ENCODE measurements at places on chromosomes 11 and 22.

- no peak for DNase-seq
Observed at GRCh38 chr22:37831472-37831871, 8.3 kb downstream of the GALR3 start.

- DNase-seq: no peak
Observed at GRCh38 chr11:45282081-45282480, 4.1 kb downstream of the SYT13 start.

- no peak for DNase-seq
Observed at GRCh38 chr22:50141891-50142363, 28.6 kb upstream of the PANX2 start.

- DNase-seq: no peak
Observed at GRCh38 chr11:117443266-117444186, 115.9 kb downstream of the CEP164 start.

- no peak for DNase-seq
Observed at GRCh38 chr11:75233754-75234172, 6.8 kb upstream of the TPBGL start.

DNA sequence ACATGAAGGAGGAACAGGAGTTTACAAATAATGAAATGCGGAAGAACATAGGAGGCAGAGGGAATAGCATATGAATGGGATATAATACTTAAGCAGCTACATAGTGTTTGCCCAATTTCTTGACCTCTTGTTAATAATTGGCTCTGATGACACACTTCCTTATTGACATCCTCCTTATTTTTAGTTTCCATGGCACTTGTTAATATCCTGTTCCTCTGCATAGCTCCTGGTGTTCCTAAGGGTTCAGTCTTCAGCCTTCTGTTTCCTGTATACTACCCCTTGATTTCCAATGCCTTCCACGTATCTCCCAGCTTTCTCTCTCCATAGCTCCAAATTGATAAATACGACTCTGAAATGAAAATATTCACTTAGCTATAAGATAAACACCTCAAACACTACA, 663.8 kb upstream of the API5 start:
- no peak for DNase-seq

DNA sequence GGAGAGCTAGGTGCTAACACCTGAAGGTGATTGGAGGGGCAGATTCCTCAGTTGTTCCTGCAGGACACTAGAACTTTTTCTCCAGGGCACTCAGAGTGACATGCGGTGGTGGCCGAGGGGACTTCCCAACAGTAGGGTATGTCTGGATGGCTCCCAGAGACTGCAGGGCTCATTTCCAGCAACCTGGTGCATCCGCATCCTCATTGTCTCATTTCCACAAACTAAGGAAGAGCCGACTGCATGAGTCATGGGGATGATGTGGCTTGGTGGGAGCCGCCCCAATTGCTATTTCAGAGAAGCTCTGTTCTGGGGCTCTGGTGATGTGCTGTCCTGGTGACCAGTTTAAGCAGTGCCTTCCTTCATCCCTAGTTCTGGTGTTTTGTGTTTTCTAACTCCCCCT, 2.8 kb upstream of the ROBO4 start:
- no peak for DNase-seq

DNA sequence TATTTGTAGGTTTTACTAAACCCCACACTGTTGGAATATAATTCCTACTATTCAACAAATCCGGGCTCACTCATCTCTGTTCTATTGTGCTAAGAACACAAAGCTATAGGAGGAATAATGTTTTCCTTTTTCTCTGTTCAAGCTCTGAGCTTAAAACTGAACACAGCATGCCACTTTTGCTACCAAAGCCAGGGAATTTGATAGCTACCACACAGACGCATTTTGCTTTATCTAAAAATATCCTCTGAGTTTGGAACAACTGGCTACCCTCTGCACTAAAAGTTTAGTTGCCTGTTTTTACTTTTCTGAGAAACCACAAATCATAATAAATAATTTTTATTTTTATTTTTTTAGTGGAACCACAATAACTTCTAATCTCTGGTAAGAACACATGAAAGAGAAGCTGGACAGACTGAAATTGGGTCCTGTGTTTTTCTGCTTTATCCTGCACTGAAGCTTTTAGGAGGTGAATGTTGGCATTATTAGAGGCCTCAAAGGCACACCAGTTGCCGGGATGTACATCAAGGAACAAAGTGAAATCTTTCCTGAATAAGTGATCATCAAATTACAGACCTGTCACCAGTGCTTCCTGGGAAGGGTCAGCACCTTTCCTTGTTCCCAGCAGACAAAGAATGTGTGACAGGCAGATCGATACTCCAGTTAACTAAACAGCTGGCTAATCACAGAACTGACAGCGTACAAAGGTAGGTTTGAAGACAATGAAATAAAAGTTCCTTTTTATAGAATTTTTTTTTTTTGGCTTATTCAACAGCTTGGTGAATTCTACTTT, 523.2 kb upstream of the TENM4 start:
- DNase-seq: no peak

- no peak for DNase-seq
Observed at GRCh38 chr11:28939381-28939780, 831.2 kb downstream of the METTL15 start.

GRCh38 chr22:19845054-19845722, 9.5 kb downstream of the GNB1L start:
- DNase-seq: no peak

DNA sequence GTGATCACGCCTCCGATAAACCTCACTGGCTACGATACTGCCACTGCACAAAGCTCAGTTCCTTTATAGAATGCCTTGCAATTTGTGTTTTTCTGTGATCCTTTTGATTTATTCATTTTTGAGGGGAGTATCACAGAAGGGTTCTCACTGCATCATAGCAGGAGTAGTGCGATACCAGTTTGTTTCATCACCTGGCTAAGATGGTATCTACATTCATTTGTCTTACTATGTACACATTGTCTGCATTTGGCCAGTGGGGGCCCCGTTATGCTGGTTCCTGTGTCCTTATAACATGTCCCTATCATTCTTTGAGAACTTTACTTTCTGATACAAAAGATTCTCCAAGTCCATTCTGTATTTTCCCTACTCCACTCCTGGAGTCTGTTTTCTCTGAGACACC, 44.6 kb downstream of the APLP2 start:
- no peak for DNase-seq

DNA sequence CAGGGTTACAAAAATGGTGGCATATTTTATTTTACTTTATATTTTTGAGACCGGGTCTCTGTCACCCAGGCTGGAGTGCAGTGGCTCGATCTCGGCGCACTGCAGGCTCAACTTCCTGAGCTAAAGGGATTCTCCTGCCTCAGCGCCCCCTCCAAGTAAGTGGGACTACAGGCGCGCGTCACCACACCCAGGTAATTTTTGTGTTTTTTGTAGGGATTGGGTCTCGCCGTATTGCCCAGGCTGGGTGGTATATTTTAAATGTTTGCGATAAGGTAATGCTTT, 652 bp upstream of the FOSL1 start:
- no peak for DNase-seq

- DNase-seq: no peak
Observed at GRCh38 chr11:121841487-121842191, 274.4 kb downstream of the BLID start.

GRCh38 chr11:90512846-90513245, 290.0 kb upstream of the CHORDC1 start:
- DNase-seq: no peak

- DNase-seq: no peak
Observed at GRCh38 chr11:35483131-35483820, 42.1 kb downstream of the PAMR1 start.

GRCh38 chr11:6646071-6646470, 9.5 kb downstream of the DCHS1 start:
- DNase-seq: no peak

GRCh38 chr22:30865656-30866055, 102.9 kb downstream of the MORC2 start:
- DNase-seq: no peak

DNA sequence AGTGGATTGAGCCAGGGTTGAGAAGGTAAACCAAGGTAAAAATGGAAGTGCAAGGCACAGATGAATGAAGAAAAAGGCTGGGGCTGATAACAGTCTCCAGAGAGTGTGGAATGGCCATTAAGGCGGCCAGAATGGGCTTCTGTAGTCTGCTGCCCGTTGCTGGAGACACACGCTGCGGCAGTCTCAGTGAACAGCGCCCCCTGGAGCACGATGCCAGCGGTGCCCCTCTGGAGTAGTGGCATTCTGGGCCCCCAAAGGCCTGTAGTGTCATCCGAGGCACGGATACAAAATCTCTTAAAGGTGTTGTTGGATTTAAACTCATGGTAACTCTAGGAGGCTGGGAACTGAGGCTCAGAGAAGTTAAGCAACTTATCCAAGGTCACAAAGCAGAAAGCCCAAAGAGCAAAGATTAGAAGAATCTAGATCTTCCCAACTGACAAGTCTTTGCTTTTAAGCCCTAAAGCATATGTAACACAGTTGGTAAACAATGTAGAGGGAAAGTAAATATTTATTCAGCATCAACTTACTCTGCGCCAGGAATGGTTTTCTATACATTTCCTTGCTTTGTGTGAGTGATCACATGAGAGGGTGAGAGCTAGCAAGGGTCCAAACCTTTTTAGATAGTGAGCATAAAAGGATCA, 18.2 kb downstream of the KCNJ1 start:
- no peak for DNase-seq

DNA sequence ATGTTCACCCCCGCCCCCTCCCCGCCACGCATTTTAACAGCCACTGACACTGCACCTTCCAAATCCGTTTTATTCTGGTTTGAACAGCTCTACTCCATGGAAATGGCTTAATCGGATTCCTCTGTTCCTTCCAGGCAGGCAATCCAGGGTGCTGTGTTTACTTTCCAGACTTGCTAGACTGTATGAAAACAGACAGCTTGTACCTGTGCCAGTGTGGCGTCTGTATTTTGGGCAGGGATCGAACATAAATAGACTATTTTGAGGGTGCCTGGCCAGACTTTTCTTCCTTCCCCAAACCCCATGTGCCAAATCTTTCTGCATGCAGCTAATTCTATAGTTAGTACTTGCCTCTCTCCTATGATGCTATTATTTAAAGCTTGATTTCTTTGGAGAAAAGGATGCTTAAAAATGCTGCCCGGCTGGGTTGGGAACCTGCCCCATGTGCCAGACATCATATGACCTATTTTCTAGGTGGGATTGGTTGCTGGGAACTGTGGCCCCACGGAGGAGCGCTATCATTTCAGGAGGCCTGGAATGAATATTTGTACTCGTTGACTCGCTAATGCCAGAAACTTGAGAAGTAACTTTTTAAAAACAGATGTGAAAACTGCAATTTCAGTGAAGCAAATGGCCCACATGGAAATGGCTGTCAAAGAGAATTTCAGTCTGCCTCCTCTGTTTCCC, 814.8 kb downstream of the BRD1 start:
- no peak for DNase-seq

DNA sequence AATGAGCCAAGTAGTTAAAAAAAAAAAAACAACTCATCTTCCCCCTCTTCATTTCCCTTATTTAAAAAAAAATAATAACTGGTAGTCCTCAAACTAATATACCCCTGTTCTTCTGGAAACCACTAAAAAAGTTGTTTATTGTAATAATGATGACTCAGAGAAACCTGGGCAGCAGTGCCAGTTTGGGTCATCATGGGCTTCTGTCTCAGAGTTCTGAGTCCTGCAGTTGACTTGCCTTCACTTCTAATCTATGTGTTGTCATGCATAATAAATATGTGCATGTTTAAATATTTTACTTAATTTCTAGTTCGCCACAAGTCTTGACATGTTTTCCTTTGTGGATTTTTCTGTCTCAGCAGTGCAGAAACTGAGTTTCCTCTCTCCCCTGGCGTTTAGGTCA, 46.8 kb downstream of the PPP2R1B start:
- no peak for DNase-seq

DNA sequence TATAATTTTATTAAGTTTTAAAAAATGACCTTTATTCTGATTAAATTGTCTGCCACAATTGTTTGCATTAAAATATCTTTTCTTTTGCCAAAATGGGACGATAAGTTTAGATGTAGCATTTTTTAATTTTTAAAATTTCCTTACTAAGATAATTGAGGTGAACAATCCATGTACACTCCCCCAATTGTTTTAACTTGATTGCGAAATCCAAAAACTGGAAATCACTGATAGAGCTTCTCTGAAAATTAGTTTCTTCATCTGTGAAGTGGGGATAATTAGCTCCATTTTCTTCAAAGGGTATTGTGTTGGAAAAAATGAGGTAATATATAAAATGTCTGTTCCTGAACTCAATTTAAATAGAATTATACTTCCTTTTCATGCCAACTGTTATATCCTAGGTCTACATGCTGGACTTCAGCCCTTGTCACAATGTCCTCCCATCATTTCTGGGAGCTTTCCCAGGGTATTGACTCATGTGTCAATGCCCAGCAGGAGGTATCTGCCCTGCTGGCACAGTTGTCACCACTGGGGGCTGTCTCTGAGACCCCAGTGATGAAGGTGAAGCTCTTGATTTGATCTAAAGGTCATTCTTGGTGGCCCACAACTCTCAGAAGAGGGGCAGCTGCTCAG, 28.7 kb upstream of the NAV2 start:
- no peak for DNase-seq

DNA sequence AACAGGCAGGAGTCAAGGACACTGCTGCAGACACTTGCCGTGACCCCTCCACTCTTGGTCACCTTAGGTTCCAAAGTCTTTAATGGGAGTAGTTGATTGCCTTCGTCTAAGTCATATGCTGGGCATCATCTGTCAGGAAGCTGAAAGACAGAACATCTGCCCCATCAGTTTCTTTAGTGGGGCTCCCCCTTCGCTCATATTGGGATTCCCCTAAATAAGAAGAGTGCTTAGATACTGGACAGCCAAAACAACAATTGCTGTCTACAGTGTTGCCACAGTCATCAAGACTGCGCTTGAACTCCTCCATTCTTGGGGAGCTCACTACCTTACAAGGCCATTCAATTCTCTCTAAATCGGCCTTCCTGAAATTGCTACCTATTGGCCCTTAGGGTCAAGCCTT, 58.5 kb downstream of the UBASH3B start:
- DNase-seq: no peak

DNA sequence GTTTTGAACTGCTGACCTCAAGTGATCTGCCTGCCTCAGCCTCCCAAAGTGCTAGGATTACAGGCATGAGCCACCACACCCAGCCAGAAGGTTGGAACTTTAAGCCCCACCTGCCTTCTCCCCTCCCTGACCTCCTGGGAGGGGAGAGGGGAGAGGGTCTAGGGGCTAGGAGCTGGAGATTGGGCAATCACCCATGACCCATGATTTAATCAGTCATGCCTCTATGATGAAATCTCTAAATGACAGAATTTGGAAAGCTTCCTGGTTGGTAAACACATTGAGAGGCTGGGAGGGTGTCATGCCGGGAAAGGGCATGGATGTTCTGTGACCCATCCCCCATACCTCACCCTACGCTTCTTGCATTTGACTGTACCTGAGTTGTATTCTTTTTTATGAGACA, 17.1 kb upstream of the TFIP11 start:
- no peak for DNase-seq

GRCh38 chr22:48137640-48138039, 1375.2 kb downstream of the TBC1D22A start:
- no peak for DNase-seq

DNA sequence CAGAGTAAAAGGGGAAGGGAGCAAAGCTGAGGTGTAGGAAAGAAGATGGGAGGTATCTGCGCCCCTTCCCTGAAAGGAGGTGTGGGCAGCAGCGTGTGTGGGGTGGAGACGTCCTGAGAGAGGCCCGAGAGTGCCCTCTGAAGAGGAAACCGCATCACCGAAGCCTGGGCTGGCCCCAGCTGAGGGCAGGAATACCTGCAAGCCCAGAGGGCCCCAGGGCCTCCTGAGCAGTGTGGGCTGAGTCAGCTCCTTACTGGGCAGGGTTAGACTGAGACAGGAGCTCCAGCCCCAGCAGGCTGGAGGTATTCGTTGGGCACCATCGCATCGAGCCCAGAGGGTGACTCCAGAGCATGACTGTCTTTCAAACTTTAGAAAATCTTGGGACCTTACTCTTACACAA, 534.0 kb upstream of the B3GAT1 start:
- no peak for DNase-seq

- no peak for DNase-seq
Observed at GRCh38 chr11:20093775-20094174, 66.5 kb downstream of the DBX1 start.
